ENCODE measurements at places on chromosomes 3 and 15.

- DNase-seq, result no peak
Observed at GRCh38 chr3:191026746-191027145, 164.3 kb upstream of the GMNC start.

DNA sequence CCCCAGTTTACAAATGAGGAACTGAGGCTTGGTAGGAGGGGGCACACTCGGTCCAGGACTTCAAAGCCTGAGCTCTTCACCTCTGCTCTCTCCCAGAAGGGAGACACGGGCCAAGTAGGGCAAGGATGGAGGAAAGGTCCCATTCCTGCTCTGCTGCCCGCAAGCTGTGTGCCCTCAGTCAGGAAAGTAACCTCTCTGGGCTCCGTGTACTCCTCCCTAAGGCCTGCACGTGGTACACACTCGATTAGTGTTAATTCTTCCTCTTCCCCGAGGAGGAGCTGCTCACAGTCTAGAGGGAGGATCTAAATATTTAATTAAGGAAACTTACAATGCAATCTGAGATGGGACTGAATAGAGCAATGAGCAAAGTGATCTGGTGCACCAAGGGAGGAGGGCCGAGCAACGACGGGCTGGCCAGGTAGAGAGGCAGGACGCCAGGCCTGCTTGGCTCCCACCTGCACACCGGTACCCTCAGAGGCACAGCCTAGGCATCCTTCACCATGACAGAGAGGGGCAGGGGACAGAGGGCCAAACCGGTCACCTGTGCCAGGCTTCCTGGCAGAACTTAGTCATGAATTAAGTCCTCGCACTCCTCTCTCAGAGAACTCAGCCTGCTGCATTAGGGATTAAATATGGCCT lies 47.2 kb upstream of the IQSEC1 start:
- no peak for DNase-seq

GRCh38 chr3:178456621-178457285 lies 79.5 kb upstream of the KCNMB2 start:
- no peak for DNase-seq

DNA sequence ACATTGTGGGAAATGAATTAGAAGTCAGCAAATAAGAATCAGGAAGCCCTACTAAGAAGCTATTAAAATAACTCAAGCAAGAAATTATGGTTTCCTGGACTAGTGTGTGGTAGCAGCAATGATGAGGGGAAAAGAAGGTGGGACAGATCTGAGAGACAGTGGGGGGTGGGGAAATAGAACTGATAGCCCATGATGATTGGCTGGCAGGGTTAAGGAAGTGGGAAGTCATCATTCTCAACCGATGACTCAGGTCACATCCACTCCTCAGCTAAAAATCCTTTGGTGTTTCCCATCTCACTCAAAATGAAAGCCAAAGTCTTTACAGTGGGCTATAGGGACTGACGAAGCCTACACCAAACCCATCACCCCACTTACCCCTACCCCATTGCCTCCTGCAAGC lies 153.9 kb upstream of the ARHGEF26 start:
- no peak for DNase-seq

GRCh38 chr3:137191133-137191923 lies 233.5 kb downstream of the IL20RB start:
- no peak for DNase-seq

GRCh38 chr15:83504365-83504764 lies 57.2 kb downstream of the SH3GL3 start:
- no peak for DNase-seq
